ENCODE measurements at places on chromosomes 4 and X. TPM values are rescaled to one million over a fixed set of nuclear protein-coding genes. Genes with fewer than 3 reads are reported as not detected.

The USP46 gene
- total RNA-seq = 7.7 TPM

The PNMA5 gene
- 0.15 TPM for total RNA-seq

- no peaks in the 10 kb centered on the region for H3K27me3 ChIP-seq
- H3K27ac ChIP-seq = no peak overlapping the region
- no peak overlapping the region for H3K4me3 ChIP-seq
- H3K36me3 ChIP-seq = no peaks in the 10 kb centered on the region
Measured at GRCh38 chr4:106707776-106708463, 328.2 kb downstream of the DKK2 start.

The AKAP4 gene
- total RNA-seq = not detected

DNA sequence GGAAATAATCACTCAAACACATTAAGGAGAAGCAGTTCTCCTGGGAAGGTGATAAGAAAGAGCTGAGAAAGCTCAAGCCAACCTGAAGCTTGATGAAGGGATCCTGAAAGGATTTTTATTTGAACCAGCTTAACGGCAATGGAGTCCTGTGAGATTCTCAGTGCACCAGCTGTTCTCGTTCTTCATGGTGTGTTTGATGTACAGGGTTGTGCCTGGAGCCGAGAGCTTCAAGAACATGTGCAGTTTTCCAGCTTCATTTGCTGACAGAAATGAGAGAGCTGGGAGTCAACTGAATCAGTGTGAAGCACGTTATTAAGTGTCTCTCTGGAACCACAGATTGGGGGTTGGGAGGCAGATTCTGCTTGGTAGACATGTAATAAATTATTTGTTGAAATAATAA is 115.7 kb downstream of the ANKRD50 start:
- no peak for DNase-seq
- H3K4me1 ChIP-seq = no peaks in the 10 kb centered on the region
- H3K27me3 ChIP-seq = no peaks in the 10 kb centered on the region
- no peak overlapping the region for H3K27ac ChIP-seq
- no peaks in the 10 kb centered on the region for H3K36me3 ChIP-seq

The FAM13A gene
- 1.8 TPM for total RNA-seq

DNA sequence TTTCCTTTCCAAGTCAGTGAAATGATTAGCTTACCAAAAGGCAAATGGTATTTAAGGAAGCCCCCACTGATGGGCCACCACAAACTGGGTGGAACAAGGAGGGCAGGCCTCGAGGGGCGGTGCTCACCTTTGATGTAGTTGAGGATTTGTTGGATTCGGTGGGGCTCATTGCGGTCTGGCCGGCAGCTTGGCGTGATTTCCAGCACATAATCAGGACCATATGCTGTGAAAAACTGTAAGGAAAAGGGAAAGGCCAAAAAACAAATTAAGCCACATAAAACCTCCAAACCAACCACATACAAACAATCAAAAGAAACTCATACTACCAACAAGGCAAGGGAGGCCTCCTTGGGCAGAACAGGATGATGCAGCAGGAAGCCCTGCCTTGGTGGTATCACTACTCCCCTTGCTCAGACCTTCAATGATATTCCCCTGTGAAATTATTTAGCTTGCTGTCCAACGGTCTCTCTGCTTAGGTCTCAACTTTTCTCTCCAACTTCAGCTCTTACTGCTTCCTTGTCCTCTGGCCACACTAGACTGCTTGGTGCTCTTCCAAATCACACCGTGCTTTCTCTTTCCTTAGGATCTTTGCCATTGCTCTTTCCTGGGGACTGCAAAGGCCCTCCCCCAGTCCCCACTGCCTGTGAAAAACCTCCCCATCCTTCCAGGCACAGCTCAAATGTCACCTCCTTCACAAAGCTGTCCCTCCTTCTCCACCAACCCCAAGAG is 46.1 kb upstream of the CITED1 start:
- no peaks in the 10 kb centered on the region for H3K27me3 ChIP-seq
- peaks cover 15% of the 10 kb centered on the region for H3K36me3 ChIP-seq
- H3K27ac ChIP-seq = no peak overlapping the region
- no peak for DNase-seq

GRCh38 chr4:116811730-116812129 is 273.6 kb downstream of the TRAM1L1 start:
- no peaks in the 10 kb centered on the region for H3K4me1 ChIP-seq
- no peaks in the 10 kb centered on the region for H3K36me3 ChIP-seq
- no peak overlapping the region for H3K4me3 ChIP-seq
- no peaks in the 10 kb centered on the region for H3K27me3 ChIP-seq

The GPR82 gene
- 0.21 TPM for total RNA-seq

GRCh38 chr4:111736516-111736915 is 408.7 kb upstream of the FAM241A start:
- no peaks in the 10 kb centered on the region for H3K4me1 ChIP-seq
- H3K36me3 ChIP-seq = no peaks in the 10 kb centered on the region
- no peak overlapping the region for H3K4me3 ChIP-seq
- no peaks in the 10 kb centered on the region for H3K27me3 ChIP-seq
- no peak for DNase-seq

Measured in activated CD8-positive, alpha-beta memory T cell treated with anti-CD3 and anti-CD28 coated beads, Interleukin-2, amount 10 ng/mL, durations not matched to agents 7 days and 5 days (primary cell).